Activated T-helper 1 cell treated with anti-CD3 and anti-CD28 coated beads, Interleukin-2, amount 50 U/mL, for 16 hours (primary cell): ENCODE measurements at places on chromosomes 13 and 19.

DNA sequence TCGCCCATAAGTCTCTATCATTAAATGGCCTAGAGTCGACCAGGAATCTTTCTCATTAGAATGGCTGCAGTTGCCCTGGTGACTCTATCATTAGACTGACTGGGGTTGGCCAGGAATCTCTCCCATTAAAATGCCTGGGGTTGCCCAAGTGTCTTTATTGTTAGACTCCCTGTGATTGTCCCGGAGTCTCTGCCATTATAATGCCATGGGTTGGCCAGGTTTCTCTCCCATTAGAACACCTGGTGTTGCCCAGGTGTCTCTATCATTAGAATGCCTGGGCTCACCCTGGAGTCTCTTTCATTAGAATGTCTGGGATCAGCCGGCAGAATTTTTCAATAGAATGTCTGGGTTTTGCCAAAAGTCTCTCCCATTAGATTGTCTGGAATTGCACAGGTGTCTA lies 1459.3 kb downstream of the UQCRFS1 start:
- DNase-seq = no peak

DNA sequence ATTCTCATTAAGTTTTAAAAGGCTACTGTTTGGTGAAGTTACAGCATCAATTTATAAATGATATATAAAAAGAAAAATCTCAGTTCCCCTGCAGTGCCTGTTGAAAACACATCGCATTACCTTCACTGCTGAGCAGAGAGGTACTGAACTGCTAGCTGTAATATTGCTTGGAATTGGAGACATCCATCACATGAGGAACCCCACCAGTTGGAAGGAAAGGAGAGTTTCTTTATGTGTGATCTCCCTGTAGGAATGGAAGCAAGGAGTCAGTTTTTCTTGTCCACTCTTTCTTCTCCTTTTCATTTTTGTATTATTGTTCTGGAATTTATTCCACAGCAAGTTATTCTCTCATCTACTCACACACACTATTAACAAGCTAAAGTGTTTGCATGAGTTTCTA lies 1586.0 kb upstream of the PRR20A start:
- no peak for DNase-seq

DNA sequence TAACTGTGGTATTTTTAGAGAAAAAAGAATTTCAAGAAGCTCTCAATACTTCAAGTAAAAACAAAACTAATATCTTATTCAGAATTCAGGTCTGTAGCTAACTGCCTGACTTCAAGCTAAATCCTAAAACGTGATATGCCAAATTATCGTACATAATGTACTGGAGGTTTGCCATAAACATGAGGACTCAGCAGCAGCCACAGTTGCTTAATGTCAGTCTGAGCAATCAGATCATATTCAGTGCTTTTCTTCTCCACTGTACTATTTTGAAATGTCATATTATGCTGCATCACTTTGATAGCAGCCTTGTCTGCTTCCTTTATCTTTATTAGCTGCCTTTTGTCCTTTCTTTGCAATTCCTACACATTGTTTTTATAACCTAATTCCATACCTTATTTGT lies 265.1 kb upstream of the EDNRB start:
- no peak for DNase-seq

DNA sequence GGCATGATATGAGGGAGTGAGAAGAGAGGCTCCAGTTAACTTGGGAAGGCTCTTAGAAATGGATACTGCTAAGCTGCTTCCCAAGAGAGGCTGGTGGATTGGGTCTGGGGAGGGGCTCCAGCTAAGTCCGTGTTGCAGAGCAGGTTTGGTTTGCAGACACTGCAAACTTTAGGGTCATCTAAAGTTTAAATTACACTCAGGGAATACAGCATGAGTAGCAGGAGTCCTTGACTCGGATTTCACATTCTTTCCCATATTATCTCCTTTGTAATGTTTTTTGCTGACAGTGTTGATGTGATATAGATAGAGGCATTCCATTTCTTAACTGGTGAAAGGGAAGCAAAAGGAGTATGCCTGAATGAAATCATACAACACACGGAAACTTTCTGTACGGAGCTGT lies 31.9 kb downstream of the SGCG start:
- no peak for DNase-seq

GRCh38 chr13:93535251-93535650 lies 308.6 kb downstream of the GPC6 start:
- DNase-seq = no peak

DNA sequence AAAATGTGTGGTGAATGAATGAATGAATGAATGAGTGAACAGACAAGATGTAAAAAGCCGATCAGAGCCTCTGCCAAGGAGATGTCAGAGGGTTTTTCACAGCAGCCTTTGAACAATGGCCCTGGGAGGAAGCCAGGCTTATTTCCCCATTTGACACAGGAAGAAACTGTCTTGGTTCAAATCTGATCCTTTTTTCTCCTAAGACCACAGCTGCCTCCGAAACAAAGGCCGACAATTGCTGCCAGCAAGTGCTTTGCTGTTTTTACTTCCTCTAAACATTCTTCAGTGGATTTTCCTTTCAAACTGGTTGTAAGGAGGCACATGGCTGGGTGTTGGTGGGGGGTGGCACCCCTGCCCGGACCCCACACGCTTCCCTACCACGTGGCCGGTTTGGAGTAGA lies 44.2 kb upstream of the HOMER3 start:
- no peak for DNase-seq
